ENCODE measurements at places on chromosomes 1 and 21.

- H3K4me3 ChIP-seq = no peak overlapping the region
- H3K36me3 ChIP-seq = peaks cover 33% of the 10 kb centered on the region
- DNase-seq = no peak
These were observed 67.6 kb downstream of the OLFML2B start for GRCh38 chr1:161956097-161956496.

GRCh38 chr21:42429856-42430255 is 26.2 kb downstream of the UBASH3A start:
- peaks cover 73% of the 10 kb centered on the region for H3K36me3 ChIP-seq
- H3K27me3 ChIP-seq = no peaks in the 10 kb centered on the region
- H3K27ac ChIP-seq = no peak overlapping the region

DNA sequence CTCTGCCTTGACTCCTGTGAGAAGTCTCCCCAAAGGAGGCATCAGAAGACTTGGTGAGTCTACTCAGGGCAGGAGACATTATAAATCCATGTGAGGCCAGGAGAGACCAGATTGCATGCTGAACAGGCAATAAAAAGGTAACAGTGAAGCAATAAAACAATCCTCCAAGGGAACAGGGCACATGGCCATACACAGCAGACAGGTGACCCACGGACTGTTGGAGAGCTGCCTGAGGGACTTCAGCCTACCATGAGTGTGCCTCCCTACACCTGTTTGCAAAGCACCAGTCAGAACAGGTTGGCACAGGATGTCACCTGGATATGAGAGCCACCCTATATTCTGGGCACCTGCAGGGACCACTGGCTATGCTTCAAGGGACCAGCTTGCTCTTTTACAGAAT is 67.6 kb downstream of the MAB21L3 start:
- no peak overlapping the region for H3K4me3 ChIP-seq
- no peak for DNase-seq
- no peaks in the 10 kb centered on the region for H3K36me3 ChIP-seq
- peaks cover 2% of the 10 kb centered on the region for H3K27me3 ChIP-seq

- H3K4me3 ChIP-seq = no peak overlapping the region
- no peaks in the 10 kb centered on the region for H3K4me1 ChIP-seq
- no peaks in the 10 kb centered on the region for H3K36me3 ChIP-seq
- H3K27ac ChIP-seq = no peak overlapping the region
- peaks cover 4% of the 10 kb centered on the region for H3K27me3 ChIP-seq
These were observed 356.8 kb downstream of the LMO4 start for GRCh38 chr1:87685311-87686135.

GRCh38 chr1:66330722-66331141 is 203.2 kb upstream of the SGIP1 start:
- H3K4me3 ChIP-seq = peak overlapping the region; percentile 91
- DNase-seq = no peak
- peaks cover 44% of the 10 kb centered on the region for H3K4me1 ChIP-seq
- no peaks in the 10 kb centered on the region for H3K27me3 ChIP-seq

- no peaks in the 10 kb centered on the region for H3K4me1 ChIP-seq
- no peak overlapping the region for H3K27ac ChIP-seq
- H3K36me3 ChIP-seq = no peaks in the 10 kb centered on the region
- peaks cover 7% of the 10 kb centered on the region for H3K27me3 ChIP-seq
These were observed 135.0 kb downstream of the TGFB2 start for GRCh38 chr1:218480137-218480536.

DNA sequence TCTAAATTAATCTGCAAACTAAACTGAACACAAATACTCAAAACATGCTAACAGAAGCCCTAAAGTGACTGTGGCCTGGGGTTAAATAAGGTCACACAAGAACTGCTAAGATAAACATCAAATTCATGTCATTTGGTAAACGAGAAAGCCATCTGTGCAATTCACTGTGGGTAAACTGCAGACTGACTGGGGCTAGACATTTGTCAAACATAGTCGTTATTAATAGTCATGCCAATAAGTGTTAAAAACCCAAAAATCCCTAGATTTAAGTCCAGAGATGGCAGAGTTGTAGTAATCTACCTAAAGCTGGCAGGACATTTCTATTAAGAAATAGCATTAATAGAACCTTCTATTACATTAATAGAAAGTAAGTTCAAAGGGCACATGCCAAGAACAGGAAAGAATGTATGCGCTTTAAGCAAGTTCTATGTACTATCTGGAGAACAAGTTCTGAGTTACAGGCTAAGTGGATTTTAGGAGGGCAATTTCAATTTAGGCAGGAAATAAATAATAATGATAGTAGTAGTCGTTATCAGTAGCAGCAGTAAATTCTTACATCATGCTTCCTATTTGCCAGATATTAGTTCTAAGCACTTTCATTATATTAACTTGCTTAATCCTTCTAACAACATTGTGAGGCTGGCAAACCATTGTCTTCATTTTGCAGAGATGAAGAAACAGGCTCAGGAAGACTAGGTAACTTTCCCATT is 8.6 kb downstream of the EDEM3 start:
- no peaks in the 10 kb centered on the region for H3K27me3 ChIP-seq
- peaks cover 66% of the 10 kb centered on the region for H3K4me1 ChIP-seq
- H3K36me3 ChIP-seq = peaks cover 16% of the 10 kb centered on the region
- DNase-seq = no peak
- peak overlapping the region; percentile 74 for H3K27ac ChIP-seq
- no peak overlapping the region for H3K4me3 ChIP-seq

GRCh38 chr1:64187646-64188045 is 15.8 kb upstream of the UBE2U start:
- no peak overlapping the region for H3K4me3 ChIP-seq
- H3K4me1 ChIP-seq = peaks cover 6% of the 10 kb centered on the region
- no peak overlapping the region for H3K27ac ChIP-seq
- no peaks in the 10 kb centered on the region for H3K27me3 ChIP-seq
- no peaks in the 10 kb centered on the region for H3K36me3 ChIP-seq

DNA sequence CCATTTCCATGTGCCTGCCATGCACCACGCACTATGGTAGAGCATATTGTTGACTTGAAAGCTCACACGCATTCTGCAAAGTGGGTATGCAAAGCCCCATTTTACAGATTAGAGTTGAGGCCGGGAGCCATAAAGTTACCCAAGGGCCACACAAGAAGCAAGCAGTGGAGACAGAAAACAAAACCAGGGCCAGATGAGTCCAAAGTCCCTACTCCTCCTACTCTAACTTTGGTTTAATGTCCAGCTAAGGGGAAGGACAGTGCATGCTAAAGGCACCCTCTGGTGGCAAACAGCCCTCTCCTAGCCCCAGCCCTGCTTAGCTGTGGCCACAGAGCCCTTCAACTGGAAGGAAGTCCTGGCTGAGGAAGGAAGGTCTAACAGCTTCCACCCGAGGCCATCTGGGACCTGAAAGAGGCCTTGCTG is 74.9 kb downstream of the SLC66A1 start:
- peaks cover 10% of the 10 kb centered on the region for H3K36me3 ChIP-seq
- no peak overlapping the region for H3K4me3 ChIP-seq

DNA sequence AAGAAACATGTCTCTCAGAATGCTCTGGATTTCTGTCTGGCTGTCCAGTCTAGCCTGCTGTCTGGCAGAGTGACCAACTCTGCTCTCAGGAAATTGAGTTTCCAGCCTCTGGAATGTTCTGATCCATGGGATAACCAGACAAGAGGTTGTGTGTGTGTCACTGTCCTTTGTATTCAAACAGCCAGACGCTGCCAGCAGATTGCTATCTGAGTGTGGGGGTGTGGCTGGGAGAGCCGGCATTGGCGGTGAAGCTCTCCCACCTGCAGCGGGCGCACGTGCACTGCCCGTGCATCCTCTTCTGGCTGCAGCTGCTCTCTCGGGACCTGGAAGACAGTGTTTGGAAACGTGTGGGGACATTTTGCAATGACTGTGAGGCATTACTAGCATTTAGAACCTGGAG is 26.1 kb downstream of the PKP1 start:
- DNase-seq = peak; percentile 30
- peaks cover 15% of the 10 kb centered on the region for H3K27me3 ChIP-seq
- H3K4me1 ChIP-seq = no peaks in the 10 kb centered on the region
- H3K36me3 ChIP-seq = no peaks in the 10 kb centered on the region

DNA sequence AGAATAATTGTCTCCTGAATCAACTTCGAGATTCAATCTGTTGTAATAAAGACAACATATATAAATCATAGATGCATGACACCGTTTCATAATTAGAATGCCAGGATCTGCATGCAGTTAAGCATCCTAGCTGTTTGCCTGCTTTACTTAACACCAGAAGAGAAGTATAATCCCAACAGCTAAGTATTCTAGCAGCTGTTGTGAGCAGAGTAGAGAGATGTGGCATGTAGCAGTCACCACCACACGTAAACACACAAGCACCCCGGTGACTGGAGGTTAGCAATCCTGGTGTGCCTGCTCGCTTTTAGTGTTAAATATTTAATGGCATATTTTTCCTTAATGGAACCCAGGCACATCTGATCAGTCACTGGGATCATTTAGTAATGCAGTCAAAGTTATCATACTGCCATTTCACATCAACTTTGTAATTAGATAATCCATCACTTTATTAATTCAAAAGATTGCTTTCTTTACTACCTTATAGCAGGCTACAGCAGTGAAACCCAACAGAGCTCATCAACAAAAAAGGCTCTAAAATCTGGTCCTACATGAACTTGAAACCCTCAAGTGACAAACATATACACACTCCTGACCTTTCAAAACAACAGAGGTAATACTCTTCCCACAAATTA is 187.9 kb downstream of the SMYD3 start:
- DNase-seq = no peak
- peaks cover 4% of the 10 kb centered on the region for H3K4me1 ChIP-seq
- no peak overlapping the region for H3K4me3 ChIP-seq
- H3K27me3 ChIP-seq = no peaks in the 10 kb centered on the region
- peaks cover 2% of the 10 kb centered on the region for H3K36me3 ChIP-seq
- H3K27ac ChIP-seq = no peak overlapping the region

DNA sequence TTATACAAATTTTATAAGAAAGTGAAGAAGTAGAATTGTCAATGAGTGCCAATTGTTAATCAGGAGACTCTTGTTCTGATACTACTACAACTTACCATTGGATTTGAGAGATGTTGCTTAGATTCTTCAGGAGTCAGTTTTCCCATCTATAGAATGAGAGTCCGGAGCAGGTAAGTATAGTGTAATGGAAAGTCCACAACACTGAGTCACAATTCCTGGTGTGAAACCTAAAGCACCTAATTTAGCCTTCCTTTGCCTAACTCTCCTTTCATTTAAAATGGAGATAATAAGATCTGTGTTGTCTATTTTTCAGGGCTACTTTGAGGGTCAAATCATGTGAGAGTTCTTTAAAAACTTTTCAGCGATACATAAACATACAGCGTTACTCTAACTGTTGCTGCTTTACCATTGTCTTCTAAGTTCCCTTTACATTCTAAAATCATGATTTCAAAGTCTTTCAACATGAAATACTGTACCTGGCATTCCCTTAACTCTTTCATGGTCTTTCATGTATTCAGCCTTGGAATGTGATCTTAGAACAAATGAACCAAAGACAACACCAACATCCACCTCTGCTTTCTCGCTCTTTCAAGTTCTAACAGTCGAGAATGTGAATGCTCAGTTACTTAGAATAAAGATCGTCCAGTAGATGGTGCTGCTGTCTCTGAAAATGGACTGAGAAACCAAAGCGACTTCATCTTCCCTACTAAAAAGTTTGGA is 90.9 kb downstream of the SLC30A10 start:
- H3K4me3 ChIP-seq = no peak overlapping the region
- DNase-seq = no peak
- H3K36me3 ChIP-seq = no peaks in the 10 kb centered on the region

- no peak overlapping the region for H3K27ac ChIP-seq
- no peak overlapping the region for H3K4me3 ChIP-seq
- DNase-seq = no peak
- H3K27me3 ChIP-seq = no peaks in the 10 kb centered on the region
- no peaks in the 10 kb centered on the region for H3K36me3 ChIP-seq
These were observed 351.6 kb downstream of the HHIPL2 start for GRCh38 chr1:222196288-222196687.

DNA sequence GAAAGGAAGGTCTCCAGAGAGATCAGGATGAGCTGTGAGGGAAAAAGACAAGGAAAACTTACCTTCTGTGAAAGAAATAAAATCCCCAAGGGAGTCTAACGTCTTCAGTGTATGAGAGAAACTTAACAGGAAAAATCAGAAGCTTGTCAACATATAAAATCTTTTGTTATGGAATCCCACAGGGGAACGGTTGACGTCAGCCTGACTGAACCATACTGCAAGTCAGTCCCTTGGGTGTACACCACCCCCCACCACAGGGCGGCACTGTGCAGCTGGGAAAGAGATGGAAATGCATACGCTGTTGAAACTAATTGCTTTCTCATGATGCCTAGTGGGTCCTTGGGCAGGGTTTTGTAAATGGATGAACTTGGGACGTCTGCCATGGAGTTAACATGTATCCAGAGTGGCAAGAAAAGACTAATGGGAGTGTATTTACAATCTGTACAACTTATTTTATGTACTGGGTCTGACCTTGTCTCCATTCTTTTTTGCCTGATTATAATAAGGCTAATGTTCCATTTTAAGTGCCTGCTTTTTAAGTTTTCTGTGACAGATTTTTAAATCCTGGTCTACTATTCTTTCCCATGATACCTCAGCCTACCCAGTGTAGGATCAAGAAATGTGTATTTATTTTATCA is 22.7 kb downstream of the UTP25 start:
- DNase-seq = peak; percentile 69
- peaks cover 34% of the 10 kb centered on the region for H3K36me3 ChIP-seq
- no peaks in the 10 kb centered on the region for H3K27me3 ChIP-seq

GRCh38 chr1:47179017-47179987 is 10.5 kb downstream of the PDZK1IP1 start:
- peaks cover 22% of the 10 kb centered on the region for H3K27me3 ChIP-seq
- H3K36me3 ChIP-seq = no peaks in the 10 kb centered on the region
- H3K27ac ChIP-seq = no peak overlapping the region

GRCh38 chr1:179002552-179003345 is 22.9 kb upstream of the FAM20B start:
- peaks cover 13% of the 10 kb centered on the region for H3K4me1 ChIP-seq
- peak overlapping the region; percentile 49 for H3K27ac ChIP-seq
- no peaks in the 10 kb centered on the region for H3K27me3 ChIP-seq
- no peak overlapping the region for H3K4me3 ChIP-seq
- peak; percentile 82 for DNase-seq
- no peaks in the 10 kb centered on the region for H3K36me3 ChIP-seq

DNA sequence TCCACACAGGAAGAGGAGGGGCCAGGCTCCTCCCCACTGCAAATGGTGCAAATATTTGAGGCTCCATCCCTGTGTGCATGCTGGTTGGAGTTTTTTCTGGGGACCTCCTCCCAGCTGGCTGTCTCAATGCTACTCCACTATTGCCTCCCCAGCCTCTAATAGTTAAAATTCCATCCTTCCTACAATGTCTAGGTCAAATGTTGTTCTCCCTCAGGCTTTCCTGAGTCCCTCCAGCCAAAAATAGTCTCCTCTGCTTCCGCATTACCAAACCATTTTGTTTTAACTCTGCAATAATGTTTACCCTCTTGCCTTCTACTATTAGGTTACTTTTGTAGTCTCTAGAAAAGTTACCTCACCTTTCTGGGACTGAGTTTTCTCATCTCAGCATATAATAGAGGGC is 29.6 kb upstream of the FMO1 start:
- DNase-seq = no peak
- no peaks in the 10 kb centered on the region for H3K36me3 ChIP-seq
- H3K4me3 ChIP-seq = no peak overlapping the region
- no peak overlapping the region for H3K27ac ChIP-seq

- peaks cover 40% of the 10 kb centered on the region for H3K36me3 ChIP-seq
- peaks cover 29% of the 10 kb centered on the region for H3K4me1 ChIP-seq
- H3K27ac ChIP-seq = peak overlapping the region; percentile 35
- peak; percentile 49 for DNase-seq
These were observed 55.5 kb downstream of the MPZL1 start for GRCh38 chr1:167777269-167777650.

- DNase-seq = no peak
- H3K4me3 ChIP-seq = no peak overlapping the region
- no peaks in the 10 kb centered on the region for H3K4me1 ChIP-seq
- H3K27me3 ChIP-seq = peaks cover 2% of the 10 kb centered on the region
- no peak overlapping the region for H3K27ac ChIP-seq
- no peaks in the 10 kb centered on the region for H3K36me3 ChIP-seq
These were observed 37.0 kb upstream of the ENAH start for GRCh38 chr1:225689882-225690459.
